Osteoblast (primary cell): ENCODE measurements at places on chromosomes 7 and 10. TPM values are rescaled to one million over a fixed set of nuclear protein-coding genes. Genes with fewer than 3 reads are reported as not detected.

HABP2 gene
- total RNA-seq, result not detected in 2 replicates

GRCh38 chr7:100711369-100711768 lies 5.4 kb downstream of the POP7 start:
- DNase-seq, result peak; percentile 76

LBX1 gene
- not detected in 2 replicates for total RNA-seq

GRCh38 chr7:4010061-4010605 lies 672.0 kb upstream of the FOXK1 start:
- no peak for DNase-seq

TMEM139 gene
- not detected in 2 replicates for total RNA-seq

- DNase-seq, result no peak
These were observed 93.3 kb upstream of the ELMO1 start for GRCh38 chr7:37541810-37542443.

- no peak for DNase-seq
These were observed 135.9 kb downstream of the ARHGAP12 start for GRCh38 chr10:31792745-31793144.

GRCh38 chr7:101678658-101679057 lies 49.6 kb upstream of the MYL10 start:
- DNase-seq, result peak; percentile 96

DNA sequence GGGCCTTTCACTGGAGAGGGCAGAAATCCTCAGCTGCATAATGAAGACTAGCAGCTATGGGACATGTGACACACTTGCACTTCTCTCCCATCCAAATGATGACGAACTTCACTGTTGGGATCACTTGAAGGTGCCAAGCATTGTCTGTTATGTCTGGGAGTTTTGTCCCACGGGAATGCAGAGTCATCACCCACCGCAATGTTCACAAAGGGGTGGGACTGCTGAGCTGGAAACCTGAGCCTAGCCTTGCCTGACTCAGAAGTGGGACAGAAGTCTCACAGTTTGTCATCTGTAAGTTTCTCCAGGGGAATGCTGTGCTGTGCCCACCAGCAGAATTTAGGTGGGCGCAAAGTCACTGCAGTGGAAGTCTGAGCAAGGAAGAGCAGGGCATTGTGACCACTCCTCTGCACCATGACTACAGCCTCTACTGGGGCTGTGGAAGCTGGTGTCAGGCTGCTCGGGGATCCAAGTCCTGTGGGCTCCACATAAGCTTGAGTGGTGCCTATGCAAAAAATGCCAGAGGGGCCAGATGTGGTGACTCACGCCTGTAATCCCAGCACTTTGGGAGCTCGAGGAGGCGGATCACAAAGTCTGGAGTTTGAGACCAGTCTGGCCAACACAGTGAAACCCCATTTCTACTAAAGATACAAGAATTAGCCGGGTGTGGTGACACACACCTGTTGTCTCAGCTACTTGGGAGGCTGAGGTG lies 472.0 kb upstream of the CNTNAP2 start:
- DNase-seq, result peak; percentile 45

GRCh38 chr7:44411306-44411705 lies 79.2 kb downstream of the NUDCD3 start:
- no peak for DNase-seq

AQP1 gene
- total RNA-seq, result 0.59 and 0.72 TPM in 2 replicates

DNA sequence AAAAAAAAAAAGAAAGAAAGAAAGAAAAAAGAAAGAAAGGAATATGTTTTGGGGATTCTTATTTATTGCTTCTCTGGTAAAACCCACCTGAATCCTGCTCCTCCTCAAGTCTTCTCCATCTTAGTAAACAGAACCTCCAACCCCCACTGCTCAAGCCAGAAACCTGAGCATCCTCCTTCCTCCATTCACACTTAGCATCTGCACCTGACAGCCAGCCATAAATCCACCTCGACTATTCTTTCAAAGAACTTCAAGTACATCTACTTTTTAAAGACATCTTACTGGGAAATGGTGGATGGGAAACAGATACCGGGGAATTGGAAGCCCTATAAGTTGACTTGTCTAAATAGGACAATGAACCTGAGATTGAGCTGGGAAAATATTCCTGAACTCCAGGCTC lies 519.9 kb upstream of the DPP6 start:
- no peak for DNase-seq

- no peak for DNase-seq
These were observed 50.5 kb downstream of the HECTD2 start for GRCh38 chr10:91460681-91461080.

DNAJB12 gene
- 48.0 and 52.5 TPM in 2 replicates for total RNA-seq

- no peak for DNase-seq
These were observed 215.5 kb downstream of the INHBA start for GRCh38 chr7:41487229-41487940.

- no peak for DNase-seq
These were observed 886 bp downstream of the NSUN6 start for GRCh38 chr10:18650404-18650997.

GATA3 gene
- not detected in 2 replicates for total RNA-seq

DNA sequence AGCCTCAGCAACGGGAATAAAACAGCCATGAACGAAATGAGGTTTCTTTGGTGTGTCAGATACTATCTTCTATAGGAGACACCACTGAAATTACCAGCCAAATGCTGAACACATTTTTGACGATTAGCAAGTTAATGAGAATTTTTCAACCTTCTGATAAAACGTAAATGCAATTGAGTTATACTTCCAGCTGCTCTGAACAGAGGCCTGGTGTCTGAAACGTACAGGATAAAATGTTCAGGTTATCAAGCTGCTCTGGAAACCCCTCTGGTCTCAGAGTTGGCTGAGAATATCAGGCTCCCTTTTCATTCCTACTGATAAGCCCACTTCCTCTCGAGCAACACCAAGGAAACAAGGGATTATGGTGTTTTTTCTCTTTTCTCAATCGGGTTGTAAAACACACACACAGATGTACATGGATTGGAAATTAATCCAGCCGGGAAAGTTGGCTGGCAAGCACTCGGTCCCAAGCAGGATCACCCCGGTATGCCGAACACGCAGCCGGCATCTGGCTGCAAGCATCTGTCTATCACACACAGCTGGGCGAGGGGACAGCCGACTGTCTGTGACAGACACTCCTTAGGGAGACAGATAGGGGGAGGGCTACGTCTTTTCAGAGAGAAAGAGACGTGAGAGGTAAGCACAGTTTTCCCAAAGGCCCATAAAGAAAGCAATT lies 171.8 kb downstream of the PRKAG2 start:
- DNase-seq, result peak; percentile 65

- no peak for DNase-seq
These were observed 386.6 kb upstream of the POM121L12 start for GRCh38 chr7:52648872-52649271.
